ENCODE measurements at places on chromosomes 4 and X.
A peak's percentile ranks its signal among the peaks of the same experiment; 100 is the strongest.

DNA sequence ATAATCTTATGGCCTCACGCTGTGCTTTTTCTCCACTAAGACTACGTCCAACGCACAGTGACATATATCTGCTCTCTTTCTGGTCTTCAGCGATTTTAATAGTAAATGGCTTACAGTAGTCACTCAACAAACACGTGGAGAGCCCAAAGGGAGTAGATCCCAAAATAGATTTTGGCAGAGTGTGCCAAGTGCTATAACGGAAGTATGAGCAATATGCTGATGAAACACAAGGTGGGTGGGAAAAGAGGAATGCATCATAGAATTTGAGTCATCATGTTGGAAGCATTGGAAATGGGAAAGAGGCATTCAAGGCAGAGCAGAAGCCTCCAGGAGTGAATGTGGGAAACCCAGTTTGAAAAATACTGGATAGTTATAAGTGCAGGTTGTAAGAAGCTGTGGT, 129.1 kb upstream of the LDB2 start:
- no peak for DNase-seq

GRCh38 chr4:189124791-189125190, 815.9 kb upstream of the FRG1 start:
- DNase-seq: no peak

GRCh38 chrX:130097507-130098209, 12.6 kb downstream of the ELF4 start:
- peak; percentile 25 for DNase-seq

GRCh38 chr4:23035521-23036056, 342.9 kb downstream of the GBA3 start:
- no peak for DNase-seq

DNA sequence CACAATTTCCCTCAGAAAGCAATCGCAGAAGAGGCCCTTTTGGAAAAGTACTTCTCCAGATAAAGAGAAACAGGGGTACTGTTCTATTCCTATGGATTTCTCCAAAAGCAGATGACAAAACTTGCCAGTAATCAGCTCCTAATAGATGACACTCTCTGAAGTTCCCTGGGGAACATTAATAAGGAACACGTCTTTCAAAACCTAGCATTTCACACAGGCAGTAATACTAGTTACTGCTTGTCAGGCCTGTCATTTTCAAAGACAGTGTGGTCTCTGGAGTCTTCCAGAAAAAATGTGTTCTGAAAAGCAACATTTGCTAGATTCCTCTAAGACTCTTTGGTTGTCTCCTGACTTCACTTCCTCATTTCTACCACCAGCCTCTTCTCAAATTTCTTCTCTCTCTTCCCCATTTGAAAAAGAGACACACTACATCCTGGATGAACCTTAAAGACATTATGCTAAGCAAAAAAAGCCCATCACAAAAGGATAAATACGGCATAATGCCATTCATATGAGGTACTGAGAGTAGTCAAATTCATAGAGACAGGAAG, 47.3 kb downstream of the CHRDL1 start:
- no peak for DNase-seq

- DNase-seq: no peak
Measured at GRCh38 chr4:54228546-54228945, 547 bp upstream of the PDGFRA start.

DNA sequence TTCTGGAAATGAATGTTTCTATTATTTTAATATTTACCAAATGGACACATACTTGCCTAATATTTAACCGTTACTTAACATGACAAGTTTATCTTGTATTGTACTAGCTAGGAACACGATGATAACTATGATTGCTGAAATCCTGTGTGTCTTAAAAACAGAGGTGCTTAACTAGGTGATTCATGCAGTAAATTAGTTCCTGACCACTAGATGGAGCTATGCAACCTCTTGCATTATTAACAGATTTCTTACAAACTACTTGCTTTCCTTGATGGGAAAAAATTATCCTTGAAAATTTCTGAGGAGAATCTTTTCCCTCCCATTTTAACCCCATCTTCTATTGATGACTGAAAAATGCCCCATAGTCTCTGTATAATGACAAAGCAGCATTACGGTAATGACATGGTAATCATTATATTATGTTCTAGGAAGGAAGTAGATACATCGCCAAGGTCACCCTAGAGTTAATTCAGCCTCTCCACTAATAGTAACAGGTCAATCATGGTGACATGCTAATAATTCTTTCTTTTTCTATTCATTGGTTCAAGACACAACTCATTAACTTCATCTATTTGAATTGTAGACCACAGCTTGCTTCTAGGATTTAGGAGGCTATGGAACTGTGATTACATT, 844.2 kb downstream of the RAPGEF2 start:
- no peak for DNase-seq

DNA sequence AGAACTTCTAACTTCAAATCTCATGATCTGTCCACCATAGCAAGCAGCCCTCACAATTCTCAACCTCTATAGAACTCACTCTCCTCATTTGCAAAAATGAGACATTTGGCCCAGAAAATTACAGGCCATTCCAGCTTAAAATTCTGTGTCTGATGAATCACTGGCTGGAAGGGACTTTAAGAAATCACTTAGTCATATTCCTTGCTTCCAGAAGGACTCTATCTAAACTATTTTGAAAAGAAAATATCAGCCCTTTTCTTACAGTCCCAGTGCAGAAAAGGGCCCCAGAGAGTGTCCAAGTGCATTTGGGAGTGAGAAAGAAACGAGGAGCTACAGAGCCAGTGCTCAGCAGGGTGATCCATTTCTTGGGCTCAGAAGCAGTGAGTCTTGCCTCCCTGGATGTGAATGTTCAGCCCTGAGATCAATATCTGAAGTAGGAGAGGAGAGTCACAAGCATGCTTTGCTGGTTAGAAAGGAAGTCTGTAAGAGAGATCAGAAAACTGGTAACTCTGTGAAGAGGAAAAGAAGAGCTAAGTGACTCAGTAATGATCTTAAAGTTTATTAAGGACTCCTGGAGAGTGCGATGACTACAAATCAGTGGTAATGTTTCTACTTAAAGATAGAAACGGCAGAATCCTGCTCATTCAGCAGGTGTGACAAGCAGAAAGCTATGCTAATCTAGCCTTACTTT, 139.8 kb downstream of the PALLD start:
- no peak for DNase-seq

DNA sequence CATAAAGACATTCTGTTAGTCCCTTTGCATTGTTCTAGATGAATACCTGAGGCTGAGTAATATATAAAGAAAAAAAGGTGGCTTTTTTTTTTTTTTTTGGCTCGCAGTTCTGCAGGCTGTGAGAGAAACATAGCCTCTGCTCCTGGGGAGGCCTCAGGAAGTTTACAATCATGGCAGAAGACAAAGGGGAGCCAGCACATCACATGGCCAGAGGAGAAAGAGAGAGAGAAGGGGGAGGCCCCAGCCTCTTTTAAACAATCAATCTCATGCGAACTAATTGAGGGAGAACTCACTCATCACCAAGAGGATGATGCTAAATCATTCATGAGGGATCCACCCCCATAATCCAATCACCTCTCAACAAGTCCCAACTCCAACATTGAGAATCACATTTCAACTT, 364.0 kb upstream of the EPHA5 start:
- no peak for DNase-seq

DNA sequence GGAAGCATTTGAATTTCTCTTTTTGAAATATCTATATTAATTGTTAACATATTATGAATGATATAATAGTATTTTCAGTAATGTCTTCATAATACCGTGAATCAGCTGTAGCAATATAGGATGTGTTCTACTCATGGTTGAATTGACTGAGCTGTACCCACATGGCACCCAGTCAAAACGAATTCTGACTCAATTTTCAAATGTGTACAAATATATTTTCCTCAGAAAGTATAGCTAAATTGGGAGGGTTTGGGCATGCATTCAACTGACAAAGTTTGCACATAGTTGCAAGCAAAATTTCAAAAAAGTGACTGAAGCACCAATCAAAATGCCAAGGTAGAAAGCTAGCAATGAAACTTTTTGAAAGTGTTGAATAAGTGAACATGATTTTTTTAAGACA, 188.9 kb downstream of the NAF1 start:
- DNase-seq: no peak

GRCh38 chr4:119284876-119285780, 36.8 kb downstream of the FABP2 start:
- DNase-seq: no peak

DNA sequence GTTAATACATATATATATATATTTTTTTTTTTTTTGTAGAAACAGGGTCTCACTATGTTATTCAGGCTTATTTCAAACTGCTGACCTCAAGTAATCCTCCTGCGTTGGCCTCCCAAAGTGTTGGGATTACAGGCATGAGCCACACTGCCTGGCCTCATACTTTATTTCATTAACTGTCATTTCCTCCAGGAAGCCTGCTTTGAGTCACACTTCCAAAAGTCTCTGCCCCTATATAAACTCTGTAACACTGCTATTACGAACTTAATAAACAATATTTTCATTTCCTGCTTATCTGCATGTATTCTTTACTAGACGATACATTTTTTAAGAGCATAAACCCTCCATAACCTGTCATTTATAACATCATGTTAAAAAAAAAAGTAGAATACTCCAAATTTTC, 167.2 kb downstream of the WDFY3 start:
- no peak for DNase-seq

- no peak for DNase-seq
Measured at GRCh38 chr4:113083346-113083745, 33.9 kb downstream of the ANK2 start.

- no peak for DNase-seq
Measured at GRCh38 chr4:55635282-55635681, 816 bp downstream of the NMU start.

- no peak for DNase-seq
Measured at GRCh38 chr4:13067077-13067476, 417.1 kb downstream of the RAB28 start.

DNA sequence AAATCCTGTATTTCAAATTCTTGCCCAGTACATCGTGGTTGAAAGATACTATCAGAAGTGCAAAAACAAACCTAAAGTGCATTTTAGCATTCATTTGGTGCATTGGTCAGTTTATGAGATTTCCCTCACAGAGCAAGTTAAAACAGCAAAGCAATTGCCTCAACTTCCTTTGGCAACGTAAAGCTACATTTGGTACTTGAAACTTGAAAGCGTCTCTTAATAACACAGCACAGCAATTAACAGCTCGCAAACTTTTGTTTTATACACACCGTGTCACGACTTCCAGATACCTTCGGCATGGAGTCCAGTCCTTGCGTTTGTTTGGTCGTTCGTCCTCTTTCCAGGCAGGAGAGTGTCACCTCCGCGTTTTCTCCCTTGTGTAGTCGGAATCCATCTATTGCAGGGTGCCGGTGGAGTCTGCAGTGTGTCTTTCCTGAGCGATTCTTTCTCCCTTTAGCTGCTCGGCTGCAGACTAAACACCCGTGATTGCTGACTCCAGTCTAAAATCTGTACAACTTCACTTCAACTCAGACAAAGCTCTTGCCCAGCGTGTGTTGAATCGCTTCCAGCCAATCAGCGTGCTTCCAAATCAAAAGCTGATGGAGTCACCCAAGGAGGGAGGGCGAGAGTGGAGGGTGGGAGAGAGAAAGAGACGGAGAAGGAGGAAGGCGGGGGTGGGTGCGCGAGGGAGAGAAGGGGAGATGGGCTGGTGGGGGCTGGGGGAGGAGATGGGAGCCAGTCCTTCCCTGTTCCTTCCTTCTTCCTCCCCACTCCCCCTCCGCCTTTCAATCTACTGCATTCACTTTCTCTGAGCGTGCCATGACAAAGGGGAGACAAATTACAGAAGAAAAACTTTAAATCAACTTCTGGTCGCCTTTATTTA, at the start of gene PCDH18:
PCDH18 (minus strand) TSS at position 509 of the 883 bp plus-strand sequence; CDS start at position 103, 406 bp downstream.
- peak; percentile 16 for DNase-seq

- no peak for DNase-seq
Measured at GRCh38 chr4:158090323-158090722, 82.5 kb downstream of the GASK1B start.

DNA sequence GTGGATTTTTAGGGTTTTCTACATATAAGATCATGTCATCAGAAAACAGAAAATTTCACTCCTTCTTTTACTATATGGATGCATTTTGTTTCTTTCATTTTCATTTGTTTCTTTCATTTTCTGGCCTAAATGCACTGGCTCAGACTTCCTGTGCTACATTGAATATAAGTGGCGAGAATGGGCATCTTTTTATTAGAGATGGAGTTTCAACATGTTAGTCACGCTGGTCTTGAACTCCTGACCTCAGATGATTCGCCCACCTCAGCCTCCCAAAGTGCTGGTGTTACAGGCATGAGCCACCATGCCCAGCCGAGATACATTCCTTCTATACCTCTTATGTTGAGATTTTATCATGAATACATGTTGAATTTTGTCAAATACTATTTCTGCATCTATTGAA, 61.8 kb downstream of the BRWD3 start:
- no peak for DNase-seq

DNA sequence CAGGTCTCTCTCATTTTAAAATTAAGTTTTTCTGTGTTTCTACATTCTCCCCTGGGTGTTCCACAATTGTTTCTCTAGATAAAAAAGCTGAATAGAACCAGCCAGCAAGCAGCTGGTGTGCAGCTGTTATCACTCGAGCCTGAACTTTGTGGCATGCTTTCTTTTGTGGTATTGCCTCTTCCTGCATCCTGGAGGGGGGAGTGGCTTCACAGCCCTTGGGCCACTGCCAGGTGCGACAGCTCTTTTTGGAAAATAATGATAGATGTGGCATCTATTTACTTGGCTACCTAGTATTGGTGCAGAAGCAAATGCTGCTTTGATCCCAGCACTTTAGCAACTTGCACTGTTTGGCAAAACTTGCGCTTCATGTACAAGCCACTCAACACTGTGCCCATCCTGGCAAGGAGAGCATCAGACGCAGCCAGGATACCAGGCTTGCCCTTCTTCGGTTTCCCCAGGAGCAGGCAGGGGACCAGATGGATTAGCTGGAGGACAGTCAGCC, 69.4 kb downstream of the HMGB2 start:
- peak; percentile 53 for DNase-seq

DNA sequence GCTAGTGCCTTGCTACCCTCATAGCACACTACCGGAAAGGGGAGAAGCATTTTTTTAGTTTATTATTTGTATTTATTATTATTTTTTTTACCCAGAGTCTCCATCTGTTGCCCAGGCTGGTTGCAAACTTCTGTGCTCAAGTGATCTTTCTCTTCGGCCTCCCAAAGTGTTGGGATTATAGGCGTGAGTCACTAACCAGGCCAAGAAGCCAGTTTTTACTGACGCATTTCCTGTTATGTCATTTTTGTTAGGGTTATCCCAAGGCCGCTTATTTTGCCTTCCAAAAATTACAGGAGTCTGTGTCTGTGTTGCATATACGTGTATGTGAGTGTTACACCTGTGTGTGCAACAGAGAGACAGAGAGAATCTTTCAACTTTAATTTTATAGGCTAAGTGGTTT, 404.5 kb downstream of the GBA3 start:
- no peak for DNase-seq

DNA sequence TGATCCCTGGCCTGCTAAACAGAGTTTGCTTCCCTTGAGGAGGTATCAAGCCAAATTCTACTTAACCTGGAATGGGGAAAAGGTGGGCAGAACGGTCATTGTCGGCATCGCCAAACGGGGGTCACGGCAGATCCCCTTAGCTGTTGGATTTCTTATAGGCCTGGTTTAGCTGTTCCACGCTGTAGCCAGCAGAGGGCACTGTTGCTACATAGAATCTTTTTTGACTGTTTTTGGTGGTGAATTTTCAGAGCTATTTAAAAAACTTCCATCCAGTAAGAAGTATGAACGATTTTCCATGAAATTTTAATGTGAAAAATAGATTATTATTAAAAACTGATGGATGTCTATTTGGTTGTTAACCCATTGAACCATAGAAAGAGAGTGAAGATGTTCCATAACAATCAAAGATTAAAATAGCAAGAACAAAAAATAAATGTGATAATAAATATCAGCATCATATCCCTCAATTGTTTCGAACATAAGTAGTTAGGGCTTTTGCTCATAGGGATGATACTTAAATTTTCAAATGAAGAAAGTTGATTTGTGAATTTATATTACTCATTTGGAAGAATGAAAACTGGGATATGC, 56.6 kb downstream of the LINC00632 start:
- DNase-seq: peak; percentile 40

Measured in activated CD4-positive, alpha-beta T cell treated with anti-CD3 and anti-CD28 coated beads, Interleukin-2, amount 10 ng/mL, durations not matched to agents 7 days and 5 days (primary cell).